ENCODE measurements at places on chromosomes 7 and 10. TPM values are rescaled to one million over a fixed set of nuclear protein-coding genes. Genes with fewer than 3 reads are reported as not detected.

Gene LIPF
- not detected for total RNA-seq

Gene UPK3BL1
- 29.6 TPM for total RNA-seq

GRCh38 chr7:18558503-18558902 lies 63.0 kb downstream of the HDAC9 start:
- H3K27ac ChIP-seq = no peak overlapping the region
- no peak overlapping the region for H3K4me3 ChIP-seq
- H3K36me3 ChIP-seq = no peaks in the 10 kb centered on the region
- peaks cover 42% of the 10 kb centered on the region for H3K4me1 ChIP-seq

DNA sequence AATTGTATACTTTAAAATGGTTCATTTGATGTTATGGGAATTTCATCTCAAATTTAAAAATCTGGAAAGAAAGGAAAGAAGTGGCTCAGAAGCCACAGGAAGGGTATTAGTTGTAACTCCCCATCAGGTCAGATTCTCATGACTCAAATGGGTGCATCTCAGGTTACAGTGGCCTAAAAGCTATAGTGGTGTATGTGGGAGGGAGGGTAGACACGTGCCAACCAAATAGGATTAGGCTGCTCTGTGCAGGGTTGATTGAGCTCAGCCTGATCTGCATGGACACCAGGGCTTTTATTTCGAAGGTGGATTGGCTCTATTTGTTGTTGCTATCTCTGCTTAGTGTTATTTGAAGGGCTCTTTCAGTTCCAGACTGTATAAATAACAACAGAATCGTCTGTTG lies 121.5 kb upstream of the PRR15 start:
- DNase-seq = no peak
- no peak overlapping the region for H3K27ac ChIP-seq
- no peaks in the 10 kb centered on the region for H3K27me3 ChIP-seq
- no peak overlapping the region for H3K4me3 ChIP-seq

GRCh38 chr7:99129001-99129400 lies 14.9 kb downstream of the SMURF1 start:
- H3K27me3 ChIP-seq = no peaks in the 10 kb centered on the region
- H3K27ac ChIP-seq = no peak overlapping the region
- no peak for DNase-seq

DNA sequence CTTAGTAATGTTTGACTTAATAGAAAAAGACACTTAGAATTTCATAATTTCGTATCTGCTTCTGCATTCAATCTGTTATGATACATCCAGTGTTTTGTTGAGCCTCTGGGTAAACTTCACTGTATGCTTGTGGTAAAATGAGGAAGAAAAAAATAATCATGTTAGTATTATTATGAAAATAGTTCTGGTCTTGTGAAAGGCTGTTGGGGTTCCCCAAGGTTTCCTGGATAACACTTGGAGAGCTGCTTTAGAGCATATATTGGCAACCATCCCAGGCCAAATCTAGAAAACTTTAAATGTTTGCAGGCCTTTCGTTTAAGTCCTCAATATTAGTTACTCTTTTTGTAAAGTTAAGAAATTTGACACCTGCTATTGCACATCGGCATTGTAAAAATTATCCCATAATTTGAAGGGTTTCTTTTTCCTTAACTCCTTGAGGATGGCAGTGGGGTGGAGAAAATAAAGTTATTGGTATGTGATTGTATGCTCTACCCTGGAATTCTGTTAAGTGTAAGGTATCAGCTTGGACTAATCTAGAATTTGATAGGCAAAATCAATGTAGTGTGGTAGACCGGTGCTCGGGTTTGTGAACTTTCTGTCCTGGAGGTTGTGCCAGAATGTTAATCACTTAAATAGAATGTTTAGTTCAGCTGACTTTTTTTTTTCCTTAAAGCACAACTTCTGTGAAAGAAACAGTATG lies 54.5 kb downstream of the WAC start:
- no peak overlapping the region for H3K4me3 ChIP-seq
- H3K4me1 ChIP-seq = peaks cover 45% of the 10 kb centered on the region
- DNase-seq = no peak
- H3K27me3 ChIP-seq = no peaks in the 10 kb centered on the region
- peak overlapping the region; percentile 67 for H3K27ac ChIP-seq
- H3K36me3 ChIP-seq = peaks cover 29% of the 10 kb centered on the region

DNA sequence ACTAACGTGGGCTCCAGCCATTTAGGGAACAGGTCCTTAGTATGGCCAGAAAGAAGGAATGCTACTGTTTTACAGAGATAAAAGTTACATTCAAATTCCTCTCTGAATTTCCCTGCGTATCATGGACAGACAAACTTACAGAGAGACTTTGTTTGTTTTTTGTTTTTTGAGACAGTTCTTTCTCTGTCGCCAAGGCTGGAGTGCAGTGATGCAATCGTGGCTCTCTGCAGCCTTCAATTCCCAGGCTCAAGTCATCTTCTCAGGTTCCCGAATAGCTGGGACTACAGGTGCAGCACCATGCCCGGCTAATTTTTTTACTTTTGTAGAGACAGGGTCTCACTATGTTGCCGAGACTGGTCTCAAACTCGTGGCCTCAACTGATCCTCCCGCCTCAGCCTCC lies 64.5 kb upstream of the MPP7 start:
- H3K4me3 ChIP-seq = no peak overlapping the region
- H3K27ac ChIP-seq = no peak overlapping the region
- DNase-seq = no peak
- H3K36me3 ChIP-seq = no peaks in the 10 kb centered on the region
- H3K4me1 ChIP-seq = peaks cover 22% of the 10 kb centered on the region

DNA sequence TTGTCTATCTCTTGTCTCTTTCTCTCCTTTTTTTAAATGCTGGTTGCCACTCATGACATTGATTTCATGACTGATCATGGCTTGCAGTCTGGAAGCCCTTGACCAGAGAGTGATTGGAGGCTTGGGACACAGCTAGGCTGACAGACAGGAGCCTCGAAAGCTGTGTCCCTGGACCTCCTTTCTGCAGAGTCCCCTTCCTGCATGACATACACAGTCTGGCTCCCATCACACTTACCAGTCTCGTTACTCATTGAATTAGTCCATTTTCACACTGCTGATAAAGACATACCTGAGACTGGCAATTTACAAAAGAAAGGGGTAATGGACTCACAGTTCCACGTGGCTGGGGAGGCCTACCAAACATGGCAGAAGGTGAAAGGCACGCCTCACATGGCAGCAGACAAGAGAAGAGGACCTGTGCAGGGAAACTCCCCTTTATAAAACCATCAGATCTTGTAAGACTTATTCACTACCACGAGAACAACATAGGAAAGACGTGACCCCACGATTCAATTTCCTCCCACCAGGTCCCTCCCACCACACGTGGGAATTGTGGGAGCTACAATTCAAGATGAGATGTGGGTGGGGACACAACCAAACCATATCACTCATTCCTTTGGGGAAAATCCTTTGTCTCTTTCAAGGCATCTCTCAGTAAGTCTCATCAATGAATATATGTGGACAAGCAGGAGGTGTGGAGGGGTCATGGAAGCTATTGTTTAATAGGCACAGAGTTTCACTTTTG lies 102.3 kb downstream of the TBXAS1 start:
- no peak overlapping the region for H3K4me3 ChIP-seq
- no peaks in the 10 kb centered on the region for H3K27me3 ChIP-seq
- H3K27ac ChIP-seq = no peak overlapping the region
- no peak for DNase-seq
- peaks cover 1% of the 10 kb centered on the region for H3K36me3 ChIP-seq

DNA sequence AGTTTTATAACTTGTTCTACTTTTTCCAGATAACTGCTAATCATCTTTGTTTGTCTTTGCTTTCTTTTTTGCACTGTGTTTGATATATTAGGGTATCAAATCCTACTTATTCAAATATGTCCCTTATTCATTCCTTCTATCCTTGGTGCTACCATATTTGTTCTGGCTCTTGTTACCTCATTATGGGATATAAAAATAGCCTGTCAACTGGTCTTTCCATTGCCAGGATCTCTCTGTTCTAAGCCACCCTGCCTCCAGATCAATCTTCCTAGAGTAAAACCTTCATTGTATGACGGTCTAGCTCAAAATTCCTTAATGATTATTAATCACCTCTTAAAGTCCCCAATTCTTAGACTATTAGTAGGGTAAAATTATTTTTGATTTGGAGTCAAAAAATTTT lies 25.2 kb downstream of the MET start:
- H3K36me3 ChIP-seq = peaks cover 10% of the 10 kb centered on the region
- H3K4me1 ChIP-seq = peaks cover 43% of the 10 kb centered on the region
- no peak overlapping the region for H3K4me3 ChIP-seq
- H3K27me3 ChIP-seq = no peaks in the 10 kb centered on the region
- DNase-seq = no peak
- no peak overlapping the region for H3K27ac ChIP-seq

DNA sequence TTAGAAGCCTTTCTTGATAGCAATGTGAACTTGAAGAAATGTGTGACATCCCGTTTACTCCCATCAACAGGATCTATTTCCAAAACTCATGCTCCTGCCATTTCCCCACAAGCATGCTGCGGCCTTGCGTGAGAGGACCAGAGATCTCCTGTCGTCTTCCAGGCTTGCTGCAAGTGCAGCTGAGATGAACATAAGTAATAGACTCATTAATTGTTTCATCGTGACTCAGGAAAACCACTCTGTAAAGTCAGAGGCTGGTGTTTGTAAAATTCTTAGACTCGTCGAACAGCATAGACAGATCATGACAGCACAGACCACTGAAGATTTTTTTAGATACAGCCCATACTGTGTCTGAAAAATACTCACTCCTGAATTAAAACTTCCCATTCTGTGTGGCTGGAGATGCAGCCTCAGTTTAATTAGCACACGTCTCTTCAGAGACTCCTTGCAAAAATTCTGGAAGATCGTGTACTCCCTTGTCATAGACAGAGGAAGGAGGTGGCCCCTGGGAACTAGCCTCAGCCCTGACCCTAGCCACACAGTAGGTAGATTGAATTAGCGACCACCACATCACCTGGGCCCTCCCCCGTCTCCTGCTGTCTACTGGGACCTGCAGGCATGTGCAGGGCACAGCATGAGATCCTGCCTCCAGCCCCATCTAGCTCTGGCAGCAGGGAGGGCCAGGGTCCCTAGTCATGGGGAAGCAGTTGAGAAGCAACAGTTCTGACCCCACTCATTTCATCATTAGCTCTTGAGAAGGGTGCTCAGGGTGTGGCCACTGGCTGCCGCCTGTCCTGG lies 226.0 kb downstream of the CELF2 start:
- no peak overlapping the region for H3K4me3 ChIP-seq
- H3K27me3 ChIP-seq = no peaks in the 10 kb centered on the region
- DNase-seq = no peak
- H3K4me1 ChIP-seq = no peaks in the 10 kb centered on the region

DNA sequence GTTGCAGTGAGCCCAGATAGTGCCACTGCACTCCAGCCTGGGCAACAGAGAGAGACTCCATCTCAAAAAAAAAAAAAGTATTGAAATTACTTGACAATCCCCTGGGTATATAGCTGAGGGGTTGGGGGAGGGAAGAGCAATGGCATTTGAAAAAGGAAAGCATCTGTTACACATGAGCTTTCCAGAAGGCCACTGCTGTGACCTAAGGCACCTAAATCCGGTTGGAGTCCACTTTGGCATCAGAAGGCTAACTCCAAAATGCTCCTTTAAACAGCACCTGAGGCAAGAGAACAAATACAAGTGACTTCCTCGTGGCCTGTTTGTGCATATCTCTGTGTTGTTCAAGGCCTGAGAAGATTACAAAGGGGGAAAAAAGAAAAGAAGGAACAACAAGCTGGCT lies 74.8 kb upstream of the PALS2 start:
- DNase-seq = no peak
- H3K4me1 ChIP-seq = peaks cover 37% of the 10 kb centered on the region
- H3K4me3 ChIP-seq = no peak overlapping the region
- H3K36me3 ChIP-seq = no peaks in the 10 kb centered on the region
- no peaks in the 10 kb centered on the region for H3K27me3 ChIP-seq
- H3K27ac ChIP-seq = no peak overlapping the region

DNA sequence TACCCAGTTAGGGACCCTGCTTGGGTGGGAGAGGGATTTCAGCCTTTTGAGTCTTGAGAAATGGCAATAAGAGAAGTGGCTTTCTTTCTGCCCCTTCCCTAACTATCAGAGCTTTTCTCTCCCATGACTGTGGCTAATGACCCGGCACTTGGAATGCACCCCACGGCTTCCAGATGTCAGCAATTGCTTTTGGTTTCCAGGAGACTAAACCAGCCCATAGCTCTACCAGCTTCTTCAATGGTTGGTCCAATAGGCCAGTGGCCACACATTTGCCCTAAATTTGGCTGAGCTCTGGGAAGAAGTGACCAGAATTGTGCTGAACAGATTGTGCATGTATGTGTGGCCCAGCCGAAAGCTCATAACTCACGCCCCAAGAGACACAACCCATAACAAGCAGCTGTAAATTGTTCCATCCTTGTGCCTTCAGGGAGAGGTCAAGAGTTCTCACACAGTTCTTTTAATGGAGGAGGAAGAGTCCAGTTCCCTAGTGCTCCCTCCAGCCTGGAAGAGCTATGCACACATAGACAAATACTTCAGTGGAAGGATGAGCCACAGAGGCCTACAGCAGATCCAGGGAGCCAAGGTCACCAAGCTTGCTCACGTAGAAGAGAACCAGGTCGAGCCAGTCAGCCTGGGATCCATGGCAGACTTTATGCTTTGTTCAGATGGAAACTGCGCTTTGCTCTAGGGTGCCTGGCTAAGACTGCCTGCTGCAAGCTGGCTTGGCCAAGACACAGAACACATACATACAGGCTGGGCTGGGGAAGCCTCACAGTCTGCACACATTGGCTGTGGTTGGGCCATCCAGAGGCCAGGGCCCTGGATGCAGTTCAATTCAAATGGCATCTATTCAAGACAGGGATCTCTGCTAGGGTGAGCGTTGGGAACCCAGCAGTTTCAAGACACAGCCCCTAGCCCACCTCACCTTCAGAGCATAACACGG lies 131.8 kb upstream of the HABP2 start:
- H3K4me1 ChIP-seq = peaks cover 6% of the 10 kb centered on the region
- peaks cover 7% of the 10 kb centered on the region for H3K27me3 ChIP-seq
- no peak overlapping the region for H3K27ac ChIP-seq

- no peak overlapping the region for H3K4me3 ChIP-seq
- no peak for DNase-seq
- H3K27ac ChIP-seq = peak overlapping the region; percentile 77
- no peaks in the 10 kb centered on the region for H3K27me3 ChIP-seq
Measured at GRCh38 chr7:23196306-23196705, 14.5 kb downstream of the NUP42 start.

DNA sequence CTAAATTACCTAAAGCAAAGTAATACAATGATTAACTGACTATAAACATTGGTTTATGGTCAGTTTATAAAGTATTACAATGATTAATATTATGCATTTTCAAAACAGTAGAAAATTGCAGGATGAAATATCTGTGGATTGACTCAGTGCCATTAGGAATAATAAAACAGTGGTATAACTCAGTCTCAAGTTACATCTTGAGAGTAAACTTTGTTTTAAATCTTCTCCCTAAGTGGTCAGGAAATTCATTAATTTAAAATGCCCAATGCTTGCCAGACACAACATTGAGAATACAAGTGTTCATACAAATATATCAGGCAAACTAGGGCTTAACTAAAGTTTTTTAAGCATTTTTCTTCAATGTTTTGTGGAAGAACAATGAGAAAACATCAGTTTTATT lies 257.8 kb downstream of the ETV1 start:
- DNase-seq = no peak
- H3K27ac ChIP-seq = no peak overlapping the region
- peaks cover 3% of the 10 kb centered on the region for H3K4me1 ChIP-seq

All from chondrocyte (in vitro differentiated cells).